ENCODE measurements at places on chromosomes 5 and 9. TPM values are rescaled to one million over a fixed set of nuclear protein-coding genes. Genes with fewer than 3 reads are reported as not detected.

DNA sequence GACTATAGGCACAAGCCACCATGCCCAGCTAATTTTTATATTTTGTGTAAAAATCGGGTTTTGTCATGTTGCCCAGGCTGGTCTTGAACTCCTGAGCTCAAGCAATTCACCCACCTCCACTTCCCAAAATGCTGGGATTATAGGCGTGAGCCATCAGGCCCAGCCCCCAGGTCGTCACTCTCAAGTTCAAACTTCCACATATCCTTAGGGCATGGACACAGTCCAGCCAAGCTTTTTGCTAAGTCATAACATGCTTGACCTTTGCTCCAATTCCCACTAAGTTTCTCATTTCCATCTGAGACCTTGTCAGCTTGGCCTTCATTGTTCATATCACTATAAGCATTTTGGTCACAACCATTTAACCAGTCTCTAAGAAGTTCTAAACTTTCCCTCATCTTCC is 43.9 kb upstream of the ARAP3 start:
- no peak for DNase-seq

- no peak for DNase-seq
These were observed 25.6 kb upstream of the SPATA31D4 start for GRCh38 chr9:81902626-81903025.

DNA sequence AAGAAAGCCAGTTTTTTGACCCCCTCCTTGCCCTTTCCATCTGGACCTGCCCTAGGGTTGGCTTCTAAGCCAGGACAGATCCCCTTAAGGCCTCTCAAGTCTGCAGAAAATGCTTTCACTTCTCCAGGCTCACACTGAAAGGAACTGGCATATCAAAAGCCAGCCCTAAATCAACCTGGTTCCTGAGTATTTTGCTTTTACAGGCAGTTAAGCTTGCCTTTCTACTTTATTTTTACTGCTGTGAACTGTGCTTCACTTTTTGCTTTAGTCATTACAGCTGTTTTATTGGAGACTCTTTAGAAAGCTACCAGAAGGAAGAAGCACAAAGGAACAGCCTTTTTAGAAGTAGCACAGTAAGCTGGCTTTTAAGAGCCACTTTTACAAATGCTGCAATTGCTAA is 5.0 kb downstream of the TARS1 start:
- no peak for DNase-seq

- DNase-seq, result no peak
These were observed 200.8 kb upstream of the MEF2C start for GRCh38 chr5:89083791-89084190.

GRCh38 chr5:73672132-73672531 is 46.1 kb downstream of the ARHGEF28 start:
- no peak for DNase-seq

DNA sequence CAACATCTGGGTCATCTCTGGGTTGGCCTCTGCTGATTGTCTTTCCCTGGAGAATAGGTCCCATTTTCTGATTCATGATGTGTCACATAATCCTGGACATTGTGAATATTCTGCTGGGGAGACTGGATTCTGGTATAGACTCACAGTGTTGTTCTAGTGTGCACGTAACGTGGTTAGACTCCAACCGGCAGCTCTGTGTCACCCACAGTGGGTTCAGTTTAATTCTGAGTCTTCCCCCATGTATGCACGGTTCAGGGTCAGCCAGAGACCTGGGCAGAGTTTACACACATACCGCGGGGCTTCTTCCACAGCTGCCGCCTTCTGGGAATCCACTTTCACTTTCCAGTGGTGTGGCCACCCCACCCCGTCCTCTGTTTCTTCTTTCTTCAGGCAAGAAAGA is 38.0 kb upstream of the LRRC14B start:
- no peak for DNase-seq

- no peak for DNase-seq
These were observed 261.8 kb downstream of the ARHGAP26 start for GRCh38 chr5:143031781-143032580.

DNA sequence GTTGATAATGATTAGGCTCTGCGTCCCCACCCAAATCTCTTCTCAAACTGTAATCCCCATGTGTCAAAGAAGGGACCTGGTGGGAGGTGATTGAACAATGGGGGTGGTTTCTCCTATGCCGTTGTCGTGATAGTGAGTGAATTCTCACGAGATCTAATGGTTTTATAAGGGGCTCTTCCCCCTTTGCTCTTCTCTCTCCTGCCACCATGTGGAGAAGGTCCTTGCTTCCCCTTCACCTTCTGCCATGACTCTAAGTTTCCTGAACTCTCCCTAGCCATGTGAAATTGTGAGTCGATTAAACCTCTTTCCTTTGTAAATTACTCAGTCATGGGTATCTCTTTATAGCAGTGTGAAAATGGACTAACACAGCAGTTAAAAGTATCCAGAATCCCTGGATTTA is 715.2 kb upstream of the DMAC1 start:
- no peak for DNase-seq

GRCh38 chr5:38453506-38453905 is 102.9 kb downstream of the LIFR start:
- DNase-seq, result no peak

DNA sequence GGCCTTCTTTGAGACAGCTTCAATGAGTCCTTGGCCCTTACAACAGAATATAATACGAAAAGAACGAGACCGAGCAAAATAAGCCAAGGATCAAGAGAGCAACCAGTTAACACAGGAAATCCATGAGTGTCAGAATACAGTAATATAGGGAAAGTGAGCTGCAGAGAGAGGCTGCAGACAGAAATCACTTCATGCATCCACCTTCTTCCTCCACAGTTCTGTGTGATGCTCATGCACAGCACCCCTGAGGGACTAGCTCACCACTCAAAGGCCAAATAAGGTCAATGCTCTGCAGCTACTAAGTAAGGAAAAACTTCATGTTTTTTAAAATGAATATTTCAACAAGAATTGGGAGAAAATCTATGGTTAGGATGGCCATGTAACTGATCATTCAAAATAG is 257.1 kb downstream of the MCTP1 start:
- DNase-seq, result no peak

GRCh38 chr9:132184124-132184523 is 22.3 kb downstream of the NTNG2 start:
- no peak for DNase-seq

DNA sequence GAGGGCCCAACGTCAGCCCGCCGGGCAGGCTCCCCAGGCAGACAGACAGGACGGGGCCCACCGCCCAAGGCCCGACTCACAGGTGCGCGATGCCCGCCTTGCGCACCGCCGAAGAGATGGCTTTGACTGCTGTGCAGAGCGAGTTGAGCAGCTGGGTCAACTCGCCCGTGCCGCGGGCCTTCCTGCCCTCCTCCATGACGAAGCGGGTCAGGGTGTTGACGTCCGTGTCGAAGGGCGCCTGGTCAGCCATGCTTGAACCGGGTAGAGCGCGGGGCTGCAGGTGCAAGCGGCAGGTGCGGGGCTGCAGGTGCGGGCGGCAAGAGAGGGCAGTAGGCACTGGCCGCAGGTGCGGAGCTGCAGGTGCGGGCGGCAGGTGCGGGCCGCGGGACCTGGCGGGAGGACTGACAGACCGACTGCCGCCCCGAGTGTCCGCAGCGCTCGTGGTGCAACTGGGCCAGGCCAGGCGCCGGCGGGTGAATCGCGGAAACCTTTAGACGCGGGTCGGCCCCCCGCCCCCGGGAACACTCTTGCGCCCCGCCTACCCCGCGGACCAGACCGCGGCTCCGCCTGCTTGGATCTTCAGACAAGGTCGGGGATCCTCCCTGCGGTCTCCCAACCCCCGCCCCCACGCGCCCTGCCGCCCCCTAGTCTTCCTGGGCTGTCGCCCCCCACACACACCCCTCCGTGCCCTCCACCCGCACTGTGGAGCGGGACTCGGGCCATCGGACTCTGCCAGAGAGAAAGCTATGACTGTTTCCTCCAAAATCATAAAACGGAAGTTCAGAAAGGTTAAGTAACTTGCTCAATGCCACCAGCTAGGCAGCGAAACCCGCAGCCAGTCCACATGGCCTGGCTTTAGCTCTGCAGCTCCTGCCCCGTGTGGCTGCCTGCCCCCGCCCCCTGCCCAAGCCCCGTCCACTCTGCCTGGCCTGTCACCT is at the start of gene FBP1:
Gene FBP1, minus strand, starts transcription at position 458 of the 938 bp plus-strand sequence. Its CDS starts 208 bp downstream, at position 250.
- DNase-seq, result peak; percentile 27

GRCh38 chr9:132069046-132069898 is 10.4 kb downstream of the MED27 start:
- DNase-seq, result no peak

DNA sequence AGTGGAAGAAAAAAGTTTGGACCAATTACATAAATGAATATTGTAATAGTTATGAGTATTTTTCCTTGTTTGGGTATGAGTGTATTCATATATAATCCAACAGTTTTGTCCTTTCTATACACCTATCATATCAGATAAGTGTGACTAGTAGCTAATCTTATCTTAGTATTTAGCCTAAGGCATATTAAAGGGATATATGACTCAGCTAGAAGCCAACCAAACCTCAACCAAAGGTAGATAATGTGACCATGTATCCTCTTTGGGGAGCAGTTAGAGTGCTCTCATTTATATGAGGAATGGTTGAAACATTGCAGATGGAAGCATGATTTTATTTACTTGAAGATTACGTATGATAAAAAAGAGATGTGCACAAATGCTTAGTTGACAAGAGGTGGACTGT is 370.0 kb upstream of the CTNND2 start:
- DNase-seq, result no peak

DNA sequence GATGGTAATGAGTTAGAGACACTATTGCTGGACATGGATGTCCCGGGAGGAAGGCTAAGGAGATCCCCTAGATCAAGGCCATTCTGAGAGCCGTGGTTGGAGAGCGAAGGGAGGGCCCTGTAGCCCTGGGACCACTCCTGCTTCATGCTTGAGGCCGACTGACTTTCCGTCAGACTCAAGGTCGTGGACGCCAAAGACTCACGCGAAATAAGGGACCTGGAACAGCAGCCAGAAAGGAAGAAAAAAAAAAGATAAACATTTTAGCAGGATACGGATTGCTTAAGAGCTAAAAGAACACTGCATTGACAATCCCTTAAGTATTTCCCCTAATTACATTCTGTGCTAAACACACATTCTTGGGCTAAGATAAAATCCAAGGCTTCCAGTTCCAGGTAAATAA is 181.2 kb downstream of the GLIS3 start:
- DNase-seq, result peak; percentile 28

DNA sequence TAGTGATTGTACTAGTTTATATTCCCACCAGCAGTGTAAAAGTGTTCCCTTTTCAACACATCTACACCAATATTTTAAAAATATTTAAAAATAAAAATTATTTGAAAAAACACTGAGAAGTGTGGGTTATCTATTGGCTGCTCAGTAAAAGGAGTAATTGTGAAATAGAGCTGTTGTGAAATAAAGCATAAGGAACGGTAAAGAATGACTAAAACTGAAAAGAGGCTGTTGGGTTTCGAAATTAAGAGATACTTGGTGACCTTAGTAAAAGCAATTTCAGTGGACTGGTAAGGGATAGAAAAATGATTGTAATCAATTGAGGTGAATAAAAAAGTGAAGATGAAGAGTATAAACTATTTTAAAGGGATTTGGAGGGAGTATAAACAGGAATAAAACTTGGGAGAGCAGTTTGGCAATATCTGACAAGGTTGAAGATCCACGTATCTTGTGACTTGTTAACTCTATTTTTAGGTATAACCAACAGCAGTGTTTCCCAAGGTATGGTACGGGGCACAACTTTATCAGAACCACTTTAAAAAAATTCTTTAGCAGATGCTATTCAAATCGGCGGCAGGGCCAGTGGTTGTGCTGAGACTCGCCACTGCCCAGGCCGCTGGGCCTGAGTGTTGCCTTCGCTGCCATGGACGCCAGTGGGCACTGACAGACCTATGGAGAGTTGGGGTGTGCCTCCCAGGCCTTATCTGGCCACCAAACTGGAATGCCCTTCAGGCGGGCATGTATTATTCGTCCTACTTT is 63.3 kb downstream of the TMEM38B start:
- no peak for DNase-seq

DNA sequence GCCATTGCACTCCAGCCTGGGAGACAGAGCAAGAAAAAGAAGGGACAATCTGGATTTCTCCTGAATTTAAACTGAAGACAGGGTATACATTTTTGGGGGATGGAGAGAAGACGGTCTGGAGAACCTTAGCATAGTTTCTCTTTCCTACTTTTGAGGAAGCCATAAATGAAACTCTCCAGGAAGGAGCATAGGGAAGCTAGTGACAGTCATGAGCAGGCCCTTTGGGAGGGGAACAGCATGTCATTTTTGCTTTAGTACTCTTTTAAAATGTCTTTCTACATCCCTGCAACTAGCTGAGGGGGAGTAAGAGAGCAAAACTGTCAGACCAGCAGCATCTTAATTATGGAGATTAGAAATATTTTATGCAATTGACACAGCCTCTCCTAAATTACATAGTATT is 8.2 kb upstream of the SLC44A1 start:
- no peak for DNase-seq

DNA sequence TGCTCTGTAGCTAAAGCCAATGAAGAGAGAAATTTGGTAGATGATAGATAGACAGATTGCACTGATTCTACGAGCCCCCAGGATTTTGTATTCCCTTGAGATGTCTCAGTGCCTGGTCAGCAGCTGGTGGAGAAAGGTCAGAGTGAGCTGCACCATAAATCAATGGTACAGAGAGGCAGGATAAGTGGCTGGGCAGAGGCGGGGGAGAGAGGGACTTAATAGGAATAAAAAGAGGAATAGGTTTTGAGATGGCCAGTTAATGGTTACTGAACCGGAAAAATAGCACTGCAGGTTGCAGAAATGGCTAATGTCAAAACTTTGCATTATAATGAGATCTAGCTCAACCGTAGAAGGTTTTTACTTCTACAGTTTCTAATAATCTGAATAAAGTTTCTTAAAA is 47.9 kb upstream of the SLC12A2 start:
- no peak for DNase-seq

The SPINK7 gene
- total RNA-seq, result not detected

The CCNG1 gene
- total RNA-seq, result 93.3 TPM

The FBXO10 gene
- 5.8 TPM for total RNA-seq

The SPATA9 gene
- not detected for total RNA-seq

The CRAT gene
- 69.3 TPM for total RNA-seq

The CMBL gene
- total RNA-seq, result 52.9 TPM

The TXNDC8 gene
- total RNA-seq, result not detected

The CLIC3 gene
- 2.2 TPM for total RNA-seq

The CDC25C gene
- not detected for total RNA-seq

The ABL1 gene
- total RNA-seq, result 27.1 TPM

The SEMA4D gene
- total RNA-seq, result 22.1 TPM

The PCDHGA9 gene
- 4.0 TPM for total RNA-seq

The TMEM232 gene
- total RNA-seq, result 3.4 TPM

The FBXW11 gene
- 108 TPM for total RNA-seq

All from heart right ventricle (tissue), 16 donors.